Stimulated activated CD8-positive, alpha-beta memory T cell treated with anti-CD3 and anti-CD28 coated beads, Interleukin-7, amount 100 ng/mL, for 1 hour (primary cell): ENCODE measurements at places on chromosomes 11 and 22.

GRCh38 chr11:69253028-69253427 lies 40.9 kb upstream of the MYEOV start:
- no peak for DNase-seq

GRCh38 chr11:14551380-14551779 lies 31.2 kb upstream of the PSMA1 start:
- DNase-seq, result no peak

- DNase-seq, result no peak
Measured at GRCh38 chr22:33896154-33896553, 24.1 kb downstream of the LARGE1 start.

- DNase-seq, result no peak
Measured at GRCh38 chr22:42473484-42474193, 41.4 kb upstream of the NFAM1 start.

DNA sequence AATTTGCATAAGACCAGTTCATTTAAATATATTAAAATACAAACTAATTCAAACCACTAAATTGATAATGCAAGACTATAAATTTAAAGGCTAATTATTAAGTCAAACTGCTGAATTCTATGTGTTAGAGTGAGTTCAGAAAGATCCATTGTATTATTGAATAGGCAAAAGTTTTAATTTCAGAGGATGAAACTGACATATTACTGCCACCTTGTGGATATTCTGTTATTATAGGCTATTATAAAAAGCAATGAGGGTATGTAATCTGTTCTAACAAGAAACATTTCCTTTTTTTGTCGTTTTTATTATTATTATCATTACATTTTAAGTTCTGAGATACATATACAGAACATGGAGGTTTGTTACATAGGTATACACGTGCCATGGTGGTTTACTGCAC lies 20.9 kb upstream of the NAALAD2 start:
- no peak for DNase-seq

DNA sequence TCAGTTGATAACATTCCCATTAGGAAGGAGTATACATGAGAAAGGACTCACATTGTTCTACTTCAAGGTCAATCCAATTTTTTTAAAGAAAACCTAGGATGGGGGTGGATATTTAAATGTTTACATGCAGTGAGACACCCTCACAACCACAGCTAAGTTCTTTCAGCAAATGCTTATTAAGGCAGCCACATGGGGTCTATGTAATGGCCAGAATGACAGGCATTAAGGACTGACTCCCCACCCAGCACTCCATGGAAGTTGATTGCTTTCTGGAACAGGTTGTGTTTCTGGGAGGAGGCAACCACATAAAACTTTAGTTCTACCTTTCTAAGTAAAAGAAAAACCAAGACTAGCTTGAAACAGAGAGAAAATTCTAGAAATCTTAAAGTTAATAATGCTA lies 662.0 kb upstream of the CCDC90B start:
- no peak for DNase-seq

GRCh38 chr11:12897390-12897789 lies 111.7 kb upstream of the RASSF10 start:
- DNase-seq, result no peak

GRCh38 chr22:49327411-49328117 lies 500.1 kb downstream of the BRD1 start:
- DNase-seq, result no peak

- DNase-seq, result no peak
Measured at GRCh38 chr22:44180706-44181032, at the start of gene PARVG. Gene PARVG, plus strand, starts transcription at chr22:44180925. Its CDS starts 2,405 bp downstream, at chr22:44183330.

GRCh38 chr22:22558972-22559603 lies at the start of gene PRAME:
Gene PRAME, minus strand, starts transcription at chr22:22559265. Its CDS starts 2,433 bp downstream, at chr22:22556832.
- peak; percentile 14 for DNase-seq

GRCh38 chr11:7896009-7896785 lies 34.9 kb downstream of the OR10A6 start:
- no peak for DNase-seq

- no peak for DNase-seq
Measured at GRCh38 chr22:26588729-26589366, 1.1 kb downstream of the TPST2 start.

- DNase-seq, result no peak
Measured at GRCh38 chr11:30758518-30758917, 172.4 kb upstream of the MPPED2 start.

DNA sequence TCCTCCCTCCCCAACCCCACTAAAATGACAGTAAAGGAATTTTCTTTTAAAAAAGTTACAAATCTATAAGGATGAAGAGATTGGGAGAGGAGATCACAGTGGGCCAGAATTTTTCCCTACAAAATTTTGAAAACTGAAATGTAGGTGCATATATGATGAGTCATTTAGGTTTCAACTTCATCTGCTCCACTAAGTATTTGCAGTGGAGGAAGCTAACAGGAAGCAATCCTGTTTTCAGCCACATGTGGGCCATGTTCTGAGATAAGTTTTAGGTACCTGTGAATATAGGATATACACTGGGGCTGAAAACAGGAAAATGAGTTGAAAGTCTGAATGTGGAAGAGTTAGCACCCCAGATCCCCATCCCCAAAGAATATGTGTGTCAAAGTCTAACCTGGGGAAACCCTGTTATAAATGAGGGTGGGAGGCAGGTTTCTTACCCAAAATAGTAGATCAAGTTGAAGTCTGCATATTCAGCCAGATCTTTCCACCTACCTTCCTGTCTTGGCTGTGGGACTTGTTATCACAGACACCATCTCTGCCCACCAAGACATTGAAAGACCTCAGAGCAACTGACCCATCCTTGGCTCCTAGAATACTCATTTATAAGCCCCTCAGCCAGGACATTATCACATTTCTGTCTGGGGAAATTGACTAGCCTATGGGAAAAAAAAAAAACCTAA lies 87.3 kb downstream of the PACS1 start:
- no peak for DNase-seq

DNA sequence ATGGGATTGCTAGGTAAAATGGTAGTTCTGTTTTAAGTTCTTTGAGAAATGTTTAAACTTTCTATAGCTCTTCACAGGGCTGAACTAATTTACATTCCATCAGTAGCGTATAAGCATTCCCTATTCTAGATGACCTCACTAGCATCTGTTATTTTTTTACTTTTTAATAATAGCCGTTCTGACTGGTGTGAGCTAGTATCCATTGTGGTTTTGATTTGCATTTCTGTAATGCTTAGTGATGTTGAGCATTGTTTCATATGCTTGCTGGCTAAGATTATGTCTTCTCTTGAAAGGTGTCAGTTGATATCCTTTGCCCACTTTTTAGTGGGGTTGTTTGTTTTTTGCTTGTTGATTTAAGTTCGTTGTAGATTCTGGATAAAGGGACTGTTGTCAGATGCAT lies 35.9 kb downstream of the MMP27 start:
- no peak for DNase-seq

DNA sequence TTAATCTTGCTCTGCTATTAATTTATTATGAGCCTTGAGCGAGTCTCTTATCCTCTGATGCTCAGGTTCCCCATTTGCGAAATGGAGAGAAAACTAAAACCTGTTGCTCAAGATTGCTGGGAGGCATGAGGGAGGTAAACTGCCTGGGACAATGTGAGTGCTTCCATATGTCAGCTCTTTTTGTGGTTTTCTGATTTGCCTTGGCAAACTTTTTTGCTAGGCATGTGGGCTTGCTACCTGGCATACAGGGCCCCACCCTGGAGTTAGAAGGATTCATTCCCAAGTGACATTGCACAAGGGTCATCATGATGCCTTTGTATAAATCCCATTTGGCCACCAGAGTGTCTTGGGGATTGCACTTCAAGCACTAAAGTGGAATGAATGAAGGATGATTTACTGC lies 22.4 kb downstream of the TSPAN18 start:
- no peak for DNase-seq

DNA sequence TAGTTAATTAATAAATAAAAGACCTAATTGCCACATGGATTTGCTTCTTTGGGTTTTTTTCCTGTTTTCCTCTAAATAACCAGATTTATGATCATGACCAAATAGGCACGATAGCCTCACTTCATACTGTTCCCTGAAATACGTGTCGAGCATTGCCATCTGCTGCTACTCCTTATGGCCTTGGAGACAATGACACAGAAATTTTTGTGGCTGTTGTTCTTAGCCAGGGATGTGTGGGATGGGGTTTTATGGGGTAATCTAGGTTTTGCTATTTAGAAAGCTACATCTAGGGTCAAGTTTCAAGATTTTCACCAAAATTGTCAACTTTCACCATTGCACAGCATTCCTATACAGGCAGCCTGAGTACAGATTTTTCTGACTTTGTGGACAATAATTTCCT lies 145.2 kb downstream of the DBX1 start:
- DNase-seq, result no peak

DNA sequence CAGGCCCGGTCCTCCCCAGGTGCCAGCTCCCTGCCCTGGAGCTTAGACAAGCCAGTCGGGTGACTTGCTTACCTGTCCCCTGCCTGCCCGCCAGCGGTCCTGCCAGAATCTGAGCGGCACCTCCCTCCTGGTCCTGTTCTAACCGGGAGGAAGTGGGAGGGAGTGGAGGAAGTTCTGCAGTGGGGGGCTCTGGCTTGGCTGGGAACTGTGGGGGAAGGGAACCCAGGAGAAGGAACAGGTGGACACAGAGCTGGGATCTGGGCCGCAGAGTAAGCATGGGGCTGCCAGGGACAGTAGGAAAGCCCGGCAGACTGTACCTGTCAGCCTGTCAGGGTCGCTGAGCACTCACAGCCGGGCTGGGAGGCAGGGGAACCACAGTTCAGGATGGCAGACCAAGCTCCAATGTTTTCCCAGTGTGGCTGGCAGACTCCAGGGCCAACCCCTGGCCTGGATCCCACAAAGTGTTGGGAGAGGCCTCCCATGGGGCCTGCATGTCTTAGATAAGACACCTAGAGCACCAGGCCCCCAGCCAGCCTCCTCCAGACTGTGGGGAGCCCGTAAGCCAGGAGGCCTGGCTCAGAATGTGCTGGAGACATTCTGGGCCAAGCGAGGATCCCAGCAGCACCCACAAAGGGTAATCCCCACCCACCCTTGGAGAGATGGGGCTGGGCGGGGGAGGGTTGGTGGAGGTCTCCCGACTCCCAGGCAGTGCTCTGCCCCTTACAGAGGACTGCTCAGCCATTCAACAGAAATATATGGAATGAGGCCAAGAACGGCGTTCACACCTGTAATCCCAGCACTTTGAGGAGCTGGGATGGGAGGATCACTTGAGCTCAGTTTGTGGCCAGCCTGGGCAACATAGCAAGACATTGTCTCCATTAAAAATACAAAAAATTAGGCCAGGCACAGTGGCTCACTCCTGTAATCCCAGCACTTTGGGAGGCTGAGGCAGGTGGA lies 2.3 kb downstream of the CYB5R3 start:
- DNase-seq, result no peak

GRCh38 chr22:23034621-23035556 lies 35.4 kb upstream of the GNAZ start:
- DNase-seq, result no peak

GRCh38 chr11:133723056-133723455 lies 122.3 kb downstream of the SPATA19 start:
- no peak for DNase-seq

DNA sequence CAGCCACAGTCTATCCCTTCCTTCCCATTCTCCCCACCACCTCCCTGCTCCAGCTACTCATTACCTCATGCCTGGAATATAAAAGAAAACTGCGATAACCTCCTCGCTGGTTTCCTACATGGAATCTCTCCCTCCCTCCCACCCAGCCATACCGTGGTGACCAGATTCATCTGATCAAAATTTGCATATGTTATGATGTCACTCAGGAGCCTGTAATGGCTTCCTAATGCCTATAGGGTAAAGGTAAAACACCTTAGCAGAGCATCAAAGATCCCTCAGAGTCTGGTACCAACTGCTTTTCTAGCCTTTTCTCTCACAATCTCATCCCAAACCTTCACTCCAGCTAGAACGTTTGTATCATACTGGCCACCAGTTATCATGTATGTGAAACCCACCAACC lies 19.6 kb downstream of the RTN4RL2 start:
- DNase-seq, result no peak

- no peak for DNase-seq
Measured at GRCh38 chr11:70854201-70854600, 398.2 kb downstream of the SHANK2 start.

DNA sequence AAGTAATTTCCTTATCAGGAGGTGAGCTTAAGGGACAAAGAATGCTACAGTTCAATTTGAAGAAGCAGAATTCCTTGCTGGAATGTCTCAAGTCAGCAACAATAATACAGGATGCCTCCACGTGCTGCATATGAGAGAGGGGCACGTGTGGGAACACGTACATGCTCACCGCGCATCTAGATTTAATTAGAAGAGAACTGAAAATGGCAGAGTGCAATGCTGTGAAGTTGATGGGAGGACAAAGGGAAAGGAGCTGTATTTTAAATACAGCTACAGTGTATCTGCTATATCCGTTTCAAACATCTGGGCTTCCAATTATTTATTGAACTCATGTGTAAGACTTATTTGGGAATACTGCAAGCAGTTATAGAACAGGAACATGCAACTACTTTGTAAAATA lies 328.7 kb downstream of the SOX6 start:
- DNase-seq, result no peak

- no peak for DNase-seq
Measured at GRCh38 chr11:17607591-17608570, 60.8 kb downstream of the OTOG start.

DNA sequence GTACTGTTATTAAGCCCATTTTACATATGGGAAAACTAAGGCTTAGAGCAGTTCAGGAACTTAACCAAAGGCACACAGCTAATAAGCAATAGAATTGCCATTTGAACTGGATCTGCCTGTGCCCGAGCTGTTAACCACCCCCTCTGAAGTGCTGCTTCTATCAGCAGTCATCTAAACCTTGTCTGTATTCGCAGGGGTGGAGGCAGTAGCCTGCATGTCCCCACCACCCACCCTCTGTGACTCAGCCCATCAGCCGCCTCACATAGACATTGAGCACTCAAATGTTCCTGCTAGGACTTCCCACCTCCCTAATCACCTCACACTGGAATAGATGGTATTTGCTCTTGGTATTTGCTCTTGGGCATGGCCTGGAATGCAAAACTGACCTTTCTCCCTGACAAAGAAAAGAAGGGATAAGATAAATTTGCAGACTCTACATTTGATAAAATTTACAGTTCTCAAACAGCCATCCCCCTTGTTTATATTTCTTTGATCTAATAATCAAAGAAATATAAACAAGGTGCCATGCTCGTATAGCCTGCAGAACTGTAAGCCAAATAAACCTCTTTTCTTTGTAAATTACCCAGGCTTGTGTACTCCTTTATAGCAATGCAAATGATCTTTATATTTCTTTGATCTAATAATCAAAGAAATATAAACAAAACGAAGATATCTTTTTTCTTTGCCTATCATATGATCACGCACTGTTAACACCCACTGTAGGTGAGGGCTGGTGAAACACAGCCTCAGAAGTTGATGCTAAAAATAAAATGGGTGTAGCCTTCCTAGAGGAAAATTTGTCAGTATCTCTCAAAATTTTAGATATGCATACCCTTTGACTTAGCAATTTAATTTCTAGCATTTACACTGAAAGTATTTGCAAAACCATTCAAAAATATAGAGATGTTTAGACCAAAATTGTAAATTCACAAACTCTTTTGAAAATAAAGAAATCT lies 15.9 kb downstream of the DKK3 start:
- no peak for DNase-seq

- no peak for DNase-seq
Measured at GRCh38 chr22:43039800-43040199, 24.9 kb upstream of the PACSIN2 start.

- DNase-seq, result no peak
Measured at GRCh38 chr11:61004761-61005181, 33.3 kb downstream of the CD6 start.
